ENCODE measurements at places on chromosomes 12 and 14.
A peak's percentile ranks its signal among the peaks of the same experiment; 100 is the strongest.

DNA sequence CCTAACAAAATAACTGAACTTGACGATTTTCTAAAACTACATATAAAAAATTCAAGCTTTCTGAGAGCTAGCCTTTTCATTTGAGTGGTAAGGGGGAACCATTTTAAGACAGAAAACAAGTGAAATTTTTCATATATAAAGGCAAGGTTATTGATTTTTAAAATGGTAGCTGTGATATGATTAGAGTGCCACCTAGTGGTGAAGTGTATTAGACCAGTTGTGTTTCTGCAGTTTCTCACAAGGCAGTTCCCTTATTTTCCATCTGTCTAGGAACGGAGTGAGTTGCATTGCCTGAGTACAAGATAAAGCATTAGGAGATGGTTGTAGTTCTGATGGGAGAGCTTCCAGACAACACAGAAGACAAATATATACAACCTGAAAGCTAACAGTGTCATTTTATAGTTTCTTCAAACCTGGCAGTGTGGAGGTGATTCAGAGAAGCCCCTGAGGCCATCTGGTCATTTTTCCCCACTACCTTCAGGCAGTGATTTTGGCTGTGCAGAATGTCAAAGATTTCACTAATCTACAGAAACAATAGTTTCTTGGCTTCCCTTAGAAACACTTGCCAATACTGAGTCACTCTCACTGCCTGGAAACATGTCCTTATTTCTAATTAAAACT is 180.8 kb downstream of the C12orf50 start:
- DNase-seq = peak; percentile 17

DNA sequence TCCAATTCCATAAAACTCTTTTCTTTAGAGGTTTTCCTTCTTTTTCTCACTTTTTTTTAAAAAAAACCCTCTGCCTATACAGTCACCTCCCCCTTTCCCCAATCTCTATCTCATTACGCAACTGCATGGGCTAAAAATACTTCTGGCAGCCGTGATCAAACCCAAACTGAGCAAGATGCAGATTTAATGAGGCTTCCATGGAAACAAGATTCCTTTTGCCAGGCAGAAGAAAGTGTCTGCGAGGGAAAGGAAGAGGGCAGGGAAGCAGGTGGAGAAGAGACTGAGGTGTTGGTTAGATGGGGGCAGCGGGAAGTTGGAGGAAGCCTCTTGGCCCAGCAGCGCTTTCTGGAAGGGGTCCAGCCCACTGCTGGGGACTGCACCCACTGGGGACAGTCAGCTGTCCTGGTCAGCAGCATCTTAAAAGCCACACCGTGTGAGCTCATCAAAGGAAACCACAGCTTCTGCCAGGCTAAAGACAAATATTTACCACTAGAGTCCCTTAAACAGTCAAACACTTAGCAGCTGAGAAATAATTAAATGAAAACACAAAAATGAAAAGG is 90.4 kb downstream of the SLC8A3 start:
- no peak for DNase-seq

- DNase-seq = no peak
Measured at GRCh38 chr14:61551384-61551783, 143.9 kb upstream of the HIF1A start.

GRCh38 chr14:96631030-96631429 is 128.8 kb downstream of the PAPOLA start:
- no peak for DNase-seq

DNA sequence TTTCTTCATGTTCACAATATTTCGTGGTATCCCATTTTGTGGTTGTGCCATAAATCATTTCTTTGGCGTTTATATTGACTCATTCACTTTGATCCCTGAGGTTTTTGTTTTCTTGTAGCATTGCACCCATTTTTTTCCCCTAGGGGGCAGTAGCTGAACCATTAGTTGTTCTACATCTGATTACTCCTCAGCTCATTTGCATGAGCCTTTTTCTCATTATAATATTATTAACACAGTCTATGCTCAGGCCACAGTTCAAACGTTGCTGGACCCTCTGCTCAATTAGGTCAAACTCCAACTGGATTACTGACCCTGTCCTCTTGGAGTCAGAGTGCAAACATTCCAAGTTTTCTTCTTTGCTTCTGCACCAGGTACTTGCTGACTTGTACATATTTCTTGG is 475.4 kb upstream of the SEL1L start:
- DNase-seq = no peak

- no peak for DNase-seq
Measured at GRCh38 chr12:30930238-30930637, 3.7 kb downstream of the TSPAN11 start.

- DNase-seq = no peak
Measured at GRCh38 chr14:33282331-33283230, 343.9 kb downstream of the NPAS3 start.

GRCh38 chr14:106185837-106186233 is 659.5 kb downstream of the TMEM121 start:
- DNase-seq = no peak

GRCh38 chr14:81018251-81018650 is 62.8 kb downstream of the TSHR start:
- DNase-seq = no peak

DNA sequence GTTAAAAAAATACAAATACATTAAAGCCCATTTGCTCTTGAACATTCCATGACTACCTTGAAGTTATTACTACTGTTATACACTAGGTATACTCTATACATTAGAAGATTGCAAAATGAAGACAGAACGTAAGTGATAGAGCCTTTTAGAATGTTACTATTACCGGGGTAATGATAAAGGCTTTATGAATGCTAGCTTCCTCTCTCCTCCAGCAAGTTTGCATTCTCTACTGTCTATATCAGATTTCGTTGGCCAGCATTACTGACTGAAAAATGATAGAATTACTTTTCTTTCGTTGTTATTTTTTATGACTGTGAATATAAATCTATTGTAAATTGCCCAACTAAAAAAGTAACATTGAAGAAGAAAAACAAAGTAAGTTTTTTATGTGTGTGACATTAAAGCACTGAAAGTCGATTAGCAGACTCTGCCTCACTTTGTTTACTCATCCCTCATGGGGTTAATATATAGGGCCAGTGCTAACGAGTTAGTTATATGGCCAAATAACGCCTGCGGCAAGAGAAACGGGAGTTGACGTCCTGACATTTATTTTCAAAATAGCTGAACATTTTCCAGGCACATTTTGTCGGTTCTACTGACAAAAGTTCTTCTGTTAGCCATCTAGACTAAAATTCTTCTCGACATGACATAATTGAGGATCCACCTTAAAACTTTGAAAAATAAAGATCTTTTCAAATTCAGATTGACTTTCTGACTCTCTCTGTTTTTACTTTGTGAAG is 163.8 kb upstream of the KITLG start:
- DNase-seq = no peak

- no peak for DNase-seq
Measured at GRCh38 chr12:127108360-127109215, 1158.4 kb upstream of the TMEM132C start.

- no peak for DNase-seq
Measured at GRCh38 chr14:72902801-72903530, 9.1 kb upstream of the DPF3 start.

DNA sequence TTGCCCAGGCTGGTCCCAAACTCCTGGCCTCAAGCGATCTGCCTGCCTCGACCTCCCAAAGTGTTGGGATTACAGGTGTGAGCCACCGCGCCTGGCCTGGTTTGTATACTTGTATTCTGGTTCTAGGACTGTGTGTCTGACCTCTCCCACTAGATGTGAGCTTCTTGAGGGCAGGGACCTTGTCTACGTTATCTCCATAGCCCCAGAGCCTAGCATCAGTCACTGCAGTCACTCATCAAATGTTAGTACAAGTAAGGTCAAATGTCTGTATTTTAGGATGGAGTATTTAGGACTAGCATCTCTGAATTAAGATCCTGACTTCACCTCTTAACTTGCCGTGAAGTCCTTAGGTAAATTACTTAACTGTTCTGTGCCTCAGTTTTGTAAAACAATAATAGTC is 2.9 kb downstream of the RILPL2 start:
- no peak for DNase-seq

DNA sequence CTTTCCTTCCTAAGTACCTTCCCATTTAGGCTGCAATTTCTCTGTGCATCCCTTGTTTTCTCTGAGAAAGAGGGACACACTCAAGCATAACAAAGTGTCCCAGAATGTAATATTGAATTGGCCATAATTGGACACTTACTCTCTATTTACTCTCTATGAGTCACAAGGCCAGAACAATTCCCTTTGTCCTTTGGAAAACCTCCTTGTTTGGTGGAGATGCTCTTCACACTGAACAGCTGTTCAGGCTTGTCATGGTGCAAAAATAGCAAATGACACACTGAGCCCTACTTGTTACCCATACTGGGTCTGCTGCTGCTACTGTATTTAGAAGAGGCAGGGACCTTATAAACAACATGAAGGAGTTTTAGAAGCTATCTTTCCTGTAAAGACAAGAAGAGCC is 1590.5 kb upstream of the TMEM132C start:
- DNase-seq = no peak

DNA sequence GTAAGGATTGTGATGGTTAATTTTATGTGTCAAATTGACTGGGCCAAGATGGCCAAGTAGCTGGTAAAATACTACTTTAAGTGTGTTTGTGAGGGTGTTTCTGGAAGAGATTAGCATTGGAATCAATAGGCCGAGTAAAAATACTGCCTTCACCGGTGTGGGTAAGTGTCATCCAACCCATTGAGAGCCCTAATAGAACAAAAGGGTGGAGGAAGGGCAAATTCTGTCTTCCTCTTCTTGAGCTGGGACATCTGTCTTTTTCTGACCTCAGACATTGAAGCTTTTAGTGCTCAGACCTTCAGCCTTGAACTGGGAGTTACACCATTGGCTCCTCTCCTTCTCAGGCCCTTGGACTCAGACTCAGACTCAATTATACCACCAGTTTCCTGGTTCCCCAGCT is 8.0 kb upstream of the ETV6 start:
- no peak for DNase-seq

DNA sequence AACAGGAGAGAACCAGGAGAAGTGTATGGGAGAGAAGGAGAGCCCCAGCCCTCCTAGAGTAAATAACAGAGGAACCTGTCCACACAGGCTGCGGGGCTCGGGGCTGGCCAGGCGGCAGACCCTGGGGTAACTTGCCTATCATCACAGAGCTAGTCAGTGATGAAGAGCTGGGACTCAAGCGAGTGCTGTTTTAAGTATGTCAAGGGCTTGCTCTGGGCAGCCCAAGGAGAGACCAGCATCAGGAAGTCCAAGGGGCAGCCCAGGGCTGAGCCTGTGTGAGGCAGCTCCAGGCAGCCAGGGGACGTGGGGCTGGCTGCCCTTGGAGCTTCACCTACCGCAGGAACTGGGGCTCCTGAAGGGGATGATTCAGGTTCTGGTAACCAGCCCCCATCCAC is 10.0 kb downstream of the VWF start:
- no peak for DNase-seq

- no peak for DNase-seq
Measured at GRCh38 chr14:95491936-95492608, 24.4 kb downstream of the SYNE3 start.
